ENCODE measurements at places on chromosomes 5 and 9.

GRCh38 chr9:22528485-22528884 lies 81.9 kb downstream of the DMRTA1 start:
- no peak for DNase-seq

DNA sequence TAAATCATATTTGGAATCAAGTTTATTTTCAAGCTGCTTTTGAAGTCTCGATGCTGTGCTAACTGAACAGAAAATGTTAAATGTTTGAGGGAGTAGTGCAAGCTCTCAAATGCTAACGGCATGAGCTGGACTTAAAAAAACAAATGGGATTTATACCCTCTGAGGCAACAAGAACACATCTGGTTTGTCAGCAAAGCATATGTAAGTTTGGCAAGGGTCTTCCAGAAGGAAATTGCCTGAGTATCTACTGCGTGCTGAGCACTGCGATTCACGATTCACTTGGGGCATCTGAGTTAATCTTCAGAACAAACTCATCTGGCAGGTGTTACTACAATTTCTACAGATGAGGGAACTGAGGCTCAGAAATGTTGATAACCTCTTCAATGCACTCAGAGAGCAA lies 98.4 kb upstream of the C9orf72 start:
- DNase-seq, result no peak

- no peak for DNase-seq
Measured at GRCh38 chr5:58507715-58508114, 16.5 kb downstream of the GAPT start.

GRCh38 chr9:99563364-99563763 lies 258.3 kb upstream of the NR4A3 start:
- no peak for DNase-seq

DNA sequence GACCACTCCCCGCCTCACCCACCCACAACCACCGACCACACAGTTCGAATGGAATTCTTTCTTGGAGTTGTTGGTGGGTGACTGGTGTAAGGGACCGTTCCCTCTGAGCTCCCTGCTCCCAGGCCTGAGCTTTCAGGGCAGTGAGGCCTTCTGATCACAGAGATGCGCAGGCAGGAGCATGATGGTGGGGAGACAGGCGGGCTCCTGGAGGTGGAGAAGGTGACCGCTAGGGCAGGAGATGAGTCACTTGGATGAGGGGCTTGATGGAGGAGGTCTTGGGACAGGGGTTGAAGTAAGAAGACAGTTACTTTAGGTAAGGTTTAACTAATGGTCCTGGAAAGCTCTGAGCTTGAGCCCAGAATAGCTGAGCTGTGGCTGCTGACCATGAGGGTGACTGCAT lies 88.5 kb downstream of the HSPA4 start:
- no peak for DNase-seq

- no peak for DNase-seq
Measured at GRCh38 chr9:94925751-94926430, 199.4 kb downstream of the AOPEP start.

DNA sequence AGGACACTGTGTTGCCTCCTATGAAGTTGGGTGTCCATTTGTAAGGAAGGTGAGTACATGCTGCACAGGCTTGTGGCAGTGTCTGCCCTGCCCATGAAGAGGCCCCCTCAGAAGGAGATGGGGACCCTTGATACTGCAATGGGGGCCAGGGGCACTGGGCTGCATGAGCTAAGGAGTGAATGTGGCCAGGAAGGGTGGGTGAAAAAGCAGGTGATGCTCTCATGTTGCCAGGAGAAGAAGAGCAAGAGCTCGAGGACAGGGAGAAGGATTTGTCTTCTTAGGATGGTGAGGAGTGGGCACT lies 76.1 kb downstream of the NSUN2 start:
- no peak for DNase-seq

- peak; percentile 59 for DNase-seq
Measured at GRCh38 chr5:137660349-137660817, 75.5 kb downstream of the KLHL3 start.

GRCh38 chr5:146427619-146427997 lies 19.5 kb upstream of the TCERG1 start:
- no peak for DNase-seq

- DNase-seq, result peak; percentile 11
Measured at GRCh38 chr5:102223542-102224477, 72.3 kb downstream of the SLCO4C1 start.

DNA sequence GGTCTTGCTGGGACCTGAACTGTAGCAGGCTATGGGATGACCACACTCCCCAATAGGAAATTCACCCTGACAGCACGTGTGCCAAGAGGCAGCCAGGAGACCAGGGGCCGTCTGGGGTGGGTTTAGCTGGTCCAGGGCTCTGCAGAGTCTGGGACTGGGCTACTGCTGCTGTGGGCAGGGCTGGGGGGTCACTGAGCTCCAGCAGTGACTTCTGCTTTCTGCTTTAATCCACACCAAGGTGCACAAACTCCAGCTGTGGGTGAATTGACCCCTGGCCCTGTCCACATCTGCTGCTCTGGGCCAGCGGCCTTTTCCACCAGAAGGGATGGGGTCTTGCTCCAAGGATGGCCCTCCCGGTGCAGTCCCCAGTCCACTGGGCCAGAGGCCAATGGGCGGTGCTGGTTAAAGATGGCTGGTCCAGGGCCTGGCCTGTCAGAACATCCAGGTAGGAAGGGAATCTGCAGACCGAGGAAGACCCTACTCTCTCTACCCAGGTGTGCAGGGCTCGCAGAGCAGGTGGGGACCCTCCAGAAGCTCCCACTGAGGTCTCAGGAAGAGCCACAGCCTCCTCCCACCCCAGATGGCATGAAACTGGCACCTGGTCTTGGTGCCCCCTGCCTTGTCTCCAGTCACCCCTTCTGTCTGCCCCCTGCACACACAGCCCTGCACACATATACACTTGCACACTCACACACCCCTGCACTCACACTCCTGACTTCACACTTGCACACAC lies 28.0 kb downstream of the GLT6D1 start:
- DNase-seq, result no peak
